ENCODE measurements at places on chromosomes 11 and 22.

DNA sequence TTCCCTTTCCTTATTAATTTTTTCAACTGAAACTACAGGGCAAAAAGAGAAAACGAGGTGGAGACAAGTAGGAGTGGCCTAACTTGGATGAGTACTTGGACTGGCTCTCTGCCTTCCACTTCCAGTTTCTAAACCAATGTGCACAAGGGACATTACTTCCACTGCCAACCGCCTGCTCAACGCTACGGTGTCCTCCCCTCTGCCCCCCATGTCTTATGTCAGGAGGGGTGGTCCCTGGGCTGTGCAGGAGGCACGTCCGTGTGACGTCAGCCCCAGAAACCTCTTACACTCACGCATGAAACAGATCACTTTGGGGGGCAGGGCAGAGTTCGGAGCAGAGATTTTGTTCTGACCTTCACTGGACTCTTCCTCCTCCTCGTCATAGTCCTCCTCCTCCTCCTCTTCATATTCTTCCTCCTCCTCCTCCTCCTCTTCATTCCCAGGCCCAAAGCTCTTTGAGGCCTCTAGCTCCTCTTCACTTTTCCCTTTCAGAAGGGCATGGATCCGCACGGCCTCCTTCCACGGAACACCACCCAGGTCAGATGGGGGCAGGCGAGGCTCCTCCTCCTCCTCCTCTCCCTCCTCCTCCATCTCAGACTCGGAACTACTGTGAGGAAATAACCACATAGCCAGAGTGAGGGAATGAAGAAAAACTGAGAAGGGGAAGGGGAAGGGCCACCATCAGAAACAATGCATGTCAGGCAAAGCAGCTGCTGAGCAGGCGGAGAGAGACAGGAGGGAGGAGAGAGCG, 57.4 kb upstream of the BID start:
- no peak for DNase-seq

- DNase-seq: no peak
Observed at GRCh38 chr22:47657224-47657623, 894.8 kb downstream of the TBC1D22A start.

- DNase-seq: no peak
Observed at GRCh38 chr11:1854132-1854948, 1.5 kb downstream of the LSP1 start.

DNA sequence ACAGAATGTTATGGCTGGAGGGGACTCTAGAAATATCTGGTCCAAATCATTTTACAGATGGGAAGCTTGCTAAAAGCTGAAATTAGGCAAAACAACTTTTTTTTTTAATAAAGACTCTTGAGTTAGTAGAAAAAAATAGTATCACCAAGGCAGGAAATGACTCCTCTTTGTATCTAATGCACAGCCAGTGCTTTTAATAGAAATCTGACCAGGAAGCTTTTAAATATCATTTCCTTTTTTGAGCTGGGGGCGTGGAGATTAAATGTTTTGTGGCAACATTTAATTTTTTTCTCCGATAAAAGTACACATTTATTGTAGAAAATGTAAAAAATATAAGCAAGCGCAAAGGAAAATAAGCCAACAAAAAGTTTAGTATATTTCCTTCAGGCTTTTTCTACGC, 22.5 kb downstream of the TRAF6 start:
- no peak for DNase-seq

DNA sequence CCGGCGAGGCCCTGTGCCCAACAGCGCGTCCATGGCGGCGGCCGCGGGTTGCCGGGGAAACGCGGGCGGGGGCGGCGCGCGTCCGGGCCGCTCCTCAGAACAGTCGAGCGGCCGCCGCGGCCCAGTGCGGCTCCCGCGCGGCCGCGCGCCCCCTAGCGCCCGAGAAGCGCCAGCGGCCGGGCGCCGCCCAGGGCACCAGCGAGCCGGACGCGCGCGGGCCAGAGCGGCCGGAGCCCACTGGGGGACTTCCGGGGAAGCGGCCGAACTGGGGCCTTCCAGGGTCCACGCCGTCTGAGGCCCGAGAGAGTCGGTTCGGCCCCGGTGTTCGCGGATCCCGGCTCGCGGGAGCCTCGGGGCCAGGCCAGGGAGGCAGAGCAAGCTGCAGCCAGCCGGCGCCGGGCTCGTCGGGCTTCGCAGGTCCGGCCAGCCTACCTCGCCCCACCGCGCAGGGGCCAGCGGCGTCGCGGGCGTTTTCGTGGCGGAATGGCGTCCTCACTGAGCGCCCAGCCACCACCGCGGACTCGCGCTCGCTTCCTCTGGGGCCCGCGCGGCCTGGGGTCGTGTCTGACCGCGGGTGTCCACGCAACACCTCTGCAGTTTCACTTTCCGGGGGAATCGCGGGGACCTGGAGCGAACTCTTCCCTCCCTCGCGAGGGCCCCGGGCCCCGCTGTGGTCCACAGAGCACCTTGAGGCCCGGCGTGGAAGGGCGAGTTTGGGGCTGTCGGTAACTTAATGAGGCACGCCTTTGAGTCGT, at the start of gene DENND6B:
Gene DENND6B, minus strand, starts transcription at position 57 of the 755 bp plus-strand sequence. Its CDS starts 24 bp downstream, at position 33.
- peak; percentile 82 for DNase-seq

- DNase-seq: no peak
Observed at GRCh38 chr22:17871726-17872458, 97.6 kb upstream of the BID start.

DNA sequence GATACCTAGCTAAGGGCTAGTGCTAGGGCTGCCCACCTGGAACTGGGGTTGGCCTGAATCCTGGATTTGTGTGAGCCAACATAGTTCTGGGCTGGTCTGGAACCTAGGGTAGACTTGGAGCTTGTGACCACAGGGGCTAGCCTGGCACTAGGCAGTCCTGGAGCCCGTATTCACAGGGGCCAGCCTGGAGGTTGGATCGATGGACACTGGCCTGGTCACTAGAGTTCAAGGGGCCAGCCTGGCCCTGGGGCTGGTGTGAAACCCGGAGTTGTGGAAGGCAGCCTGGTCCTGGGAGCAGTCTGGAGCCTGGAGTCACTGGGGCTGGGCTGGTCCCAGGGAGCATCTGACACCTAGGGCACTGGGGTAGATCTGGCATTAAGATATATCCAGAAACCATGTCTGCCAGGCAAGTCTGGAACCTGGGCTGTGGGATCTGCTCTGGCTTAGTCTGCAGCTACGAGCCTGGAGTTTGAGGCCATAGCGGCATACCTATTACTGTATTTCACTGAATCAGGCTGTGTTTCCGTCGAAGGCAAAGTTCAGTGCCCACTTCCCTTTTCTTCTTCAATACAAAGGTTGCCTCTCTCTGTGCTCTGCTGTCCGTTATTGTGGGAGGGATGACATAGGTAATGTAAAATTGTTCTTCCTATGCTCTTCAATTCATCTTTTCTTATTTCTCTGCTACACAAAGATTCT, 9.1 kb upstream of the GLYATL1B start:
- no peak for DNase-seq

GRCh38 chr22:40487663-40488249, 117.4 kb downstream of the SGSM3 start:
- no peak for DNase-seq

Measured in CD4-positive, alpha-beta T cell treated with Interleukin-17A for 4 hours (primary cell).